ENCODE measurements at places on chromosomes 2 and 18.
A peak's percentile ranks its signal among the peaks of the same experiment; 100 is the strongest.

GRCh38 chr18:43389163-43389562 is 111.9 kb upstream of the SYT4 start:
- DNase-seq, result no peak

DNA sequence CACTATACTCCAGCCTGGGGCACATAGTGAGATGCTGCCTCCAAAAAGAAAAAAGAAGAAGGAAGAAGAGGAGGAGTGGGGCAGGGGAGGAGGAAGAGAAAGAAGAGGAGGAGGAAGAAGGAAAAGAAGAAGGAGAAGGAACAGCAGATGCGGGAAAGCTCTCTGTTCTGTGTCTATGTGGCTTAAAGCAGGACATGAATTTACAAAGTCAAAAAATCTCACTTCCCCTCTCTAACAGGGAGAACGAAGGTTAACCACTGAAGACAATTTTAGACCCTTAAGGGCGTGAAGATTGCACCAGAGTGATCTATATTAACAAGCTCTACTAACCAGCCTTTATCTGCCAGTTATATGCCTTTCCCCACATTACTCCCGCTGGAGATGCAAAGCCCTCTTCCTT is 258.9 kb downstream of the METTL4 start:
- no peak for DNase-seq

- peak; percentile 94 for DNase-seq
These were observed 30.9 kb upstream of the SERPINB12 start for GRCh38 chr18:63511285-63511684.

DNA sequence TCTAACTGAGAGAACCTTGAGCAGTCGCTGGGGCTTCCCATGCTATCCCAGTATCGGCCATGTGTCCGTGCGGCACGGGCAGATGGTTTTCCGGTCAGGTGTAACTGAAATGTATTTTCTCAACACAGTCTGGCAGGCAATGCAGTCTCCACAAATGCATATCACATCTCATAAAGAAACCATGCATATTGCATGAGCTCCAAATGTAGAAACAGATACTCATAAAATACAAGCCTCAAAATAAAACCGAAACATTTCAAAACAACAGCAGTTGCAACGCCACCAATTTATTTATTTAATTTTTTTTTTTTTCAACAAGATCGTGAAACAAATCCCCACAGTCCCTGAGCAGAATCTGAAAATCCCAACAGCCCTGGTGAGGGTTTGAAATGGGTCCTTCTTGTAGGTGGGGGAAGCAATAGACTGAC is 299.4 kb downstream of the LPIN1 start:
- DNase-seq, result no peak
